NCI-H1092 treated with DMSO at 0.1 percent for 48 hours (cell line): ENCODE measurements at places on chromosomes 3 and 15.

DNA sequence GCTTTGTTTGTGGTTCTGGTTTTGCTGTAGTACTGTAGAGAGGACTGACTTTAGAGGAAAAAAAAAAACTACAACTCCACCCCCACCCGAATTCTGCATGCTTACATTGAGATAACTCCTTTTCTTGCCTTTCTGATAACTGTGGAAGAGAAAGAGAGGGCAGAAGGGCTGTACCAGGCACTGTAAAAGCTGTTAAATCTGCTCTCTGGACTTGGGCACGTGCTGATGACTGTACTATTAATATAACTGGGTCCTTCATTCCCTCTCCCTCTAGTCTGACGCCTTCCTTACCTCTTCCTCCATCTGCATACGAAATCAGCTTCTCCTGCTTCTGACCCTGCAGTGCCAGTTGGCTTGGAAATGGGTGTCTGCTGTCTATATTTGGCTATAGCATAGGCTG is 15.0 kb downstream of the MAPKBP1 start:
- DNase-seq = no peak

DNA sequence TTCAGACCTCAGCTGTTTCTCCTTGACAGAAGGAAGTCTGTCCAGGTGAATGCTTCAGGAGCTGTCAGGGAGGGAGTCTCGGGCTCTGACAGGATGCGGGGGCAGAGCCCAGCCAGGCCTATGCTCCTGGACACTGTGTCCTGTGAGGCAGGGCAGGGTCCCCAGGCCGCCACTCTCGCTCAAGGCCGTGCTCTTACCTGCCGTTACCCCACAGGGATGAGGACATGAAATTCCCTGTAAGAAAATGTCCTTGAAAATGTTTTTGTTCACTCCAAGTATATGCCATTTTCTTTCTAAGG is 63.9 kb downstream of the BOC start:
- no peak for DNase-seq

DNA sequence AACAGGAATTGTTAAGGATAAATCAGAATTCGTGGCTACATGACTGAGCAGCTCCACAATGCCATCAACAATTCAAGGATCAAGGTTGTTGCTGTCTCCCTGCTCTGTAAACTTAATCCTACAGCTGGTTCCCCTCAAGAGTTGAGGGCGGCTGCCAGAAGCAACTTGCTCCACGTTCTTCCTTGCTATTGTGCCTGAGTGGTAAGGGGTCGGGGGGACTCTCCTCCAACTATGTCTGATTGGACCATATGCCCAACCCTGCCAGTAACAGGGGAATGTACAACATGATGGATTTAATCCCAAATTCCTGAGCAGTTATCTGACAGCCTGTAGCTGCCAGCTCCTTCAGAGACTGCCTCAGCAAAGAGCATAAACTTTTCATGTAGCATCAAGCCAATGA is 37.9 kb upstream of the MECOM start:
- DNase-seq = no peak

DNA sequence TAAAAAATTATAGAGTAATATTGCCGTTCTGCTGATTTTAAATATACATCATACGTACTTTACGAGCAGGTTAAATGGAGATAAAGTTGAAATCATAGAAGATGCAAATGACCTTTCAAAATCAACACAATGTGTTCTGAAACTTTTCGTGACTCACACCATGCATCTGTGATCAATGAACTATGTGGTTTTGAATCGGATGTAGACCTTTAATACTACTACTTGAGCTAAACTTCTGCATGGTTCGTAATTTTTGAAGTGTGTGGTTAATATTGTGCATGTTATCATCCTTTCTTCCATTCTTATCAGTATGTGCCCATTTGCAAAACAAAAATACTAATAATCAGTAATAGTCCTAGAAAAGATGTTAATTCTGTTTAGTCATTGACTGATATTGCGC is 58.9 kb downstream of the GASK1A start:
- no peak for DNase-seq

DNA sequence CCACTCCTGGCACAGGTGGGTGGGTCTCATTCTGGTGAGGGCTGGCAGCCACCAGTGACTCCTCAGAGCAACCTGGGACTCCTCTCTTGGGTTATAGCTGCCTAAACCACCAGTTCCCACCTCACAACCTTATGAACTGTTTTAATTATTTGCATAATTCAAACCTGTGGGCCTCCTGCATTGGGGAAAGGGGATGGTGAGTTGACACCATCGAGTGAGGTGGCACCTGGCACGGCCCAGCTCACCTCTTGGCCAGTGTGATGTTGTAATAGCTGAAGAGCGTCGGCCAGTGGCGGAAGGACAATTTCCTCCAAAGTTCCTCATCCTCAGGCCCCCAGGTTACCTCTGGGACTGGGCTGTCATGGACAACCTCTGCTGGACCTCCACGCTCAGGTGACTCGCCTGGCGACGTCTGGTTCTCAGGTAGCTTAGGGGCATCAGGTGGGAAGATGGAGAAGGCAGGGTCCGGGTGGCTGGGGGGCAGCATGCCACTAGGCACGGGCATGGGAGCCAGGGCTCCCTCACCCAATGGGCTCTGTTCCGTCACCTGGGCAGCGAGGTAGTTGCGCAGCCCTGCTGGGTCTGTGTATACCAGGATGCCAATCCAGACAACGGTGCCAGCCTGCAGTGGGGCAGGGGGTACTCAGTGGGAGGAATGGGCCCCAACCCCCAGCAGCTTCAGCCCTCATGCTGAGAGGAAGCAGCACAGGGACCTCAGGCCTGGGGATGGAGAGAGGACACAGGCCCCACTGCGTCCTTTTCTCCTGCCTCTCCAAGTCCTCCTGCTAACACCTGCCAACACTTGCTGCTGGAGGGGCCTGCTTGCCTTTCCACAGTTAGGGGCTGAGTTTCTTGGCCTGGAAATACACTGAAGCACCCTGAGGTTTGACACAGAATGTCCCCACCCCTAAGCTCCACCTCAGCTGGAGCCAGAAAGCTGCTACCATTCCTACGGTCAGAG is 38.5 kb downstream of the PTPN23 start:
- DNase-seq = no peak

GRCh38 chr3:148975248-148975647 is 16.1 kb upstream of the GYG1 start:
- DNase-seq = no peak

- no peak for DNase-seq
Observed at GRCh38 chr3:141859651-141860050, 16.8 kb upstream of the ATP1B3 start.

DNA sequence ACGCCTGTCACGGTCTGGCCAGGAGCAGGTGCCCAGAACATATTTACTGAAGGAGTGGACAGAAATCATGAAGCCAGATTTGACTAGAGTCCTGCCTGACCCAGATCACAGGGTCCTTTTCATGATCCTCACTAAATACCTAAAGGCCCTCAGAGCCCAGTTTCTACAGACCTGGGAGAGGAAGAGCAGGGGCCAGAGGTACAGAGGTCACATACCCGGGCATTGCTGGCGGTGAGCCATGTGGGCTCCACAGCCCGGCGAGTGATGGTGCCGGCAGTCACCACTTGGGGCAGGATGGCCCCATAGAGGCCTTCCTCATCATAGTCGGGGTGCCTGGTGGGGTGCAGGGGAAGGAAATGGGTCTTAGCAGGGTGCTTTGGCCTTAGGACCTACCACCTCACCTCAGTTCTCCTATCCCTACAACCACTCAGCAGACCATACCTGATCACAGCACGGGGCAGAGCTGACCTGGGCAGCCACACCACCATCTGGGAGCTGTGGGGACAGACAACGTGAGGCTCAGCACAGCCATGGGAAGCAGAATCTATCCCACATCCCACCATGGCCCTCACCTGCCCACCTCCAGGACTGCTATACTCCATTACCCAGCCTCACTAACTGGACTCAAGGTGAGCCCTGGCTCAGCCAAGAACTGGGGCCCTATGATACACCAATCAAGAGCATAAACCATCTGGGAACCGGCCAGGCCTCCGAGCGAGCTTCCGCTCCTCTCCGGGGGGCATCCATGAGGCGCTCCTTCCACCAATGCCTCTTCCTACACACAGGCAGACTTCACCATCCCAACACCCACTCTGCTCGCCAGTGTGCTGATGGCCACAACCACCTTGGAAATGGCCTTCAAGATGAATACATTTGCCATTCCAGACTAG is 12.9 kb downstream of the POLG start:
- DNase-seq = no peak

DNA sequence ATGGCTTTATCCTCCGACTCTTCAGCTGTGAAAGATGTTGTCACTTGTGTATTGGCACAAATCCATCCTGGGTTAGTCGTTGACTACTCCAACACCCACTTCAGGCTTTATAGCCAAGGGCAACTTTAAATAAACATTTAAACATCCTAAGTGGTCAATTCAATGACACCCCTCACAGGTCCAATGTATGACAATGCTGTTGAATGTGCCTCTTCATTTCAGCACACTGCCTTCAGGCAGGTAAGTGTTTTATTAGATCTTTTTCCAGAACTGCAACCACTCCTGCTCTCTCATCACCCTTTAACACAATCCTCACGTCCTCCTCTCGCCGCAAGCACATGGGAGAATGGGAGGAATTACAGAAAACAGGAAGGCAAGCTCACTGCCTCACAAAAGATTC is 30.3 kb downstream of the IL12A start:
- DNase-seq = no peak

DNA sequence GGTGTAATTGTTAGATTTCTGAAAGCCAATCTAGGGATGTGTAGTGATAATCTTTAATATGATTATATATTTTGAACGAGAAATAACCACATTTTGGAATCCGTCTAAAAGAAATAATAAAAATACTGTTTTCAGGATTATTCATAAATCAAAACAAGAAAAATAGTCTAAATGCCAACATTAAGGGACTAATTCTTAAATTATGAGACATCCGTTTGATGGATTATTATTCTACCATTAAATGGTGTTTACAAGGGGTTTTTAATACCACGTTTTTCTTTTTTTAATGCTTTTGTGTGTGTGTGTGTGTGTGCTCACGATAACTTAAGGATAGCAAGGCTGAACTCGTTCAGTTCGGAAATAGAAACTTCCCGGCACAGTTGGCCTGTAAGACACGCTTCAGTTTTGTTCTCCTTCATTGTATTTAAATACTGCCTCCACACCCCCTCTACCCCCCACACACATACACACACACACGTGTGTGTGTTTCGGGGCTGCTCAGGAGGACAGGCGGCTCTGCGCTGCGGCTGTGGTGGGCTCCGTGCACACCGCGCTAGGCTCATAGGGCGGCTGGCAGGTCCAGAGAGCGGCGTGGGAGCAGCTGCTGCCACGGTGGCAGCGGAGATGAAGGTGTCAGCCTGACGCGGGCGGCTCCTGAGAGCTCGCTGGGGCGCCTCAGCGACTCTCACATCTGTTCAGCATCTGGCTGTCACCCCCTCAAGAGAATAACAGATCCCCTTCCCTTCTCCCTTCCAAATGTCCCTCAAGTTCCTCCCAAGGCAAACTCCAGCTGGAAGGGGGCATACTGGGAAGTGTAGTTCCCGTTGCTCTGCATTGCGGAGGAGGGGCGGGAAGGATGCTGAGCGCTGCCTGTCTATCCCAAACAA is 23.0 kb upstream of the ANP32A start:
- DNase-seq = peak; percentile 17

GRCh38 chr3:127026661-127027060 is 43.7 kb downstream of the PLXNA1 start:
- no peak for DNase-seq

- no peak for DNase-seq
Observed at GRCh38 chr3:133575086-133575485, 1.6 kb downstream of the CDV3 start.

DNA sequence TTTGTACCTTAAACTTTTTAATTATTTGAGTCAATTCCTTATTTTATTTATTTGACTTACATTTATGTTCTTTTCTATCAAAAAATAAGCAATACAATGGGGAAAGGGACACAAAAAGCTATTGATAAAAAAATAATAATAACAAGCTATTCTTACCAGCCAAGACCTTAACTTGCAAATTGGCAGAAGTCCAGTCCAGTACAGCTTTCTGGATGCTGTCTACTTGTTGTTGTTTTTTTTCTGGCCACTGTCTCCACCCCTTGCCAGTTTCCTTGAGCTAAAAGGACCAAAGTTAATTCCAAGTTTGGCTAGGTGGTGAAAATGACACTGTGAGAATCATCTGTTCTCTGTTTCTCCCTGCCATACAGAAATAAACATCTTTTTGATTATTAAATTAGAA is 232.2 kb downstream of the PTPRG start:
- DNase-seq = no peak

DNA sequence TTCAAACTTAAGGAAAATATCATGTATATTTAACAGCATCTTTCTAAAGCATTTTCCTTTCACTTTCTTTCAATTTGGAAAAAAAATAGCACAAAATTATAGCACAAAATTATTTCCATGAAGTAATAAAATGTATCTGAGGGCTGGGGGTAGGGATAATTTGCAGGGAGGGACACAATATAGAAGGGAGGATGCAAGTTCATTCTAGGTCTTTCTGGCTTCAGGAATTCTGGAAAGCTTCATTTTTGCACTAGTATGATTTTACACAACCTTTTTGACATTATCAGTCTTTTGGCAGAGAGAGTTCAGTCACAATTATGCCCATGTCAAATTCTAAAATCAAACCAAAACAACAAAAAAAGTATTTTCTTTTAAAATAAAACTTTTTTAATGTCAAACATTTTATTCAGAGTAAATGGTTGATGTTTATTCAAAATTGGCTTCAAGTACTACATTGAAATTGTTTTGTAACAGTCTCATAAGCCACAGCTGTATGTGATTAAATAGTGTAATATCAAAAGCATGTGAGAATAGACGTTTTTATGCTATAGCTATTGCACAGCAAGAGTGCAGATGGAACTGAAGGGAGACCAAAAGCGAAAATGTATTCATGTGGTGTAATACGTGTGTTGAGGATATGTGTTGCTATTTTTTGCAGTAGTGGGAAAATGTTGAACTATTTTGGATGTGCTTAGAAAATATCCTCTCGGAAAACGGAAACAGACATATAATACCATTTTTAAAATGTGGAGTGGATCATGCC is 5.8 kb downstream of the RBMS3 start:
- no peak for DNase-seq

GRCh38 chr15:60835974-60836373 is 357.0 kb upstream of the ICE2 start:
- no peak for DNase-seq

GRCh38 chr15:90173372-90173771 is 27.8 kb upstream of the SEMA4B start:
- no peak for DNase-seq

- DNase-seq = no peak
Observed at GRCh38 chr15:39407116-39407515, 173.8 kb upstream of the THBS1 start.

DNA sequence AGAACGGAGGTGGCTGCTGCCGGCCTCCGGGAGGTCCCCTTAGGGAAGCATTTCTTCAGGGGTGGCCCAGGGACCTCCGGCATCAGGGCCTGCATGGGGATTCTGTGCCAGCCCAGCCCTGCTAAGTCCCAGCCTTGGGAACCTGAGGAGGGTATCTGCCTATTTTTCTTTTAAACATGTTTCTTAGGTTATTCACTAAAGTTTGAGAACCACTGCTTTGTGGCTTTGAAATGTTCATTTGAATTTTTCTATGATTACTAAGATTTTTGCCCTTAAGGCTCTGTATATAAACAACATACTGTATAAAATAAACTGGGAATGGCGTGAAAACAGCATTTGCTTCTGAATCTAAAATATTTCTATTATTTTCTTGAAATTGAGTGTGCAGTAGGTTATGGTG is 24.4 kb downstream of the FAN1 start:
- DNase-seq = no peak

GRCh38 chr3:30098243-30098642 is 508.2 kb upstream of the TGFBR2 start:
- no peak for DNase-seq

GRCh38 chr3:32278714-32279113 is 40.2 kb downstream of the CMTM8 start:
- DNase-seq = no peak
